ENCODE measurements at places on chromosomes 1 and 21.

DNA sequence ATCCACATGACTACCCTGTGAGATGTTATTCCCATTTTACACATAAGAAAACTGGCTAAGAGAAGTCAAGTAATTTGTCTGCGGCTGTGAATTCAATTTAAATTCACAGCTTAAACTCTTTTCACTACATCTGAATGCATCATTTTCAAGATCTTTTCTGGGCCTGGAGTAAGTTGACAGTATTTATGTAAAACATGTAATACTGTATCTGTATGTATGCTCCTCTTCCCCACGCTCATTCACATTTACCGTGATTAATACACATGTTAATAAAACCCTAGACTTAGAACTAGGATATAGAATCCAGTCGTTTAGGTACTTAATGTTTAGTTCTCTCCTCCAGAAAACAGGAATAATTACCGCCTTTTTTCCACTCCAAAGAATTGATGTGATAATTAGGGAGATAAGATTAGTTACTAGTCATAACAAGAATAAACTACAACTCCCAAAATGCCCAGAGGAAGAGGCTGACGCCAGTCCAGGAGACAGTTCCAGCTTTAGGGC is 442 bp upstream of the PPP1R12B start:
- DNase-seq: no peak

GRCh38 chr1:227459326-227459841 is 104.0 kb upstream of the ZNF678 start:
- DNase-seq: no peak

- DNase-seq: no peak
These were observed 60.2 kb downstream of the PACC1 start for GRCh38 chr1:212354464-212354863.

- DNase-seq: no peak
These were observed 77.4 kb upstream of the BMP8A start for GRCh38 chr1:39413902-39414528.

DNA sequence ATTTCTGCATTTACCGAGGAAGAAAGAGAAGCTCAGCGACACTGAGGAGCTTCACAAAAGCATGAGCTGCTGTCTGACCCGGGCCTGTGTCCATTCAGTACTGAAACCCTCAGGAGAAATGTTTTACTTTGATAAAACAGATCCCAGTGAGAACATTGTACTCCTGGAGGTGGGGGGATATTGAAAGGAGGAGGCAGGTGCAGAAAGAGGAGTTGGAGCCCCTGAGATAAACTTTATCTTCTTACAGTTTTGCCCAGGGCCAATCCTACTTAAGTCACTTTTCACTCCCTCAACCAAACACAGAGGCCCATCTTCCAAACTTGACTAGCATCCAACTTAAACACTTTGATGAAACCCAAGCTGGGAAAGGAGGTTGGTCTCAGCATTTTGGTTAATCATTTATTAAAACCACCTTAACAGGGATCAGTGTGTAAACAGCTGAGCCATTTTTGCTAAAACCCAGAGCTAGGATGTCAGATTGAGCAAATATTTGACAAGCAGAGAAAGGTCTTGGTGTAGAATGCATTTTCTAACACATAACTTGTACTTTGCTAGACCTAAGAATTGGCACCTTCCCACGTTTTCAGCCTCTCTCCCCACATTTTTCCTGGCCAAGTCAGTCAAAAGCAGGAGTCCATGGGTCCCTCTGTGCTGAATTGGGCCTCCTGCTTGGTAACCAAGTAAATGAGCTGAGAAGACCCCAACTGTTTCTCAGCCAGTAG is 32.5 kb upstream of the SARS1 start:
- no peak for DNase-seq

DNA sequence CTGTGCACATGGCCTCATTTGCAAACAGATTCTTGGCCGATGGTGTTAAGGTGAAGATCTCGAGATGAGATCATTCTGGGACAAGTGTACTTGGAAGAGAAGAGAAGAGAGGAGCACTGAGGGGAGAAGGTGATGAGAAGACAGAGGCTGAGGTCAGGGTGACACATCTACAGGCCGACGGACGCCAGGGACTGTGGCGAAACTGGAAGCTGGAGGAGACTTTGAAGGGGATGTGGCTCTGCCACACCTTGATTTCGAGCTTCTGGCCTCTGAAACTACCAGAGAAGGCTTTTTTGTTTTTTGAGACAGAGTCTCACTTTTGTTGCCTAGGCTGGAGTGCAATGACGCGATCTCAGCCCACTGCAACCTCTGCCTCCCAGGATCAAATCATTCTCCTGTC is 137.5 kb upstream of the TMEM51 start:
- DNase-seq: no peak

DNA sequence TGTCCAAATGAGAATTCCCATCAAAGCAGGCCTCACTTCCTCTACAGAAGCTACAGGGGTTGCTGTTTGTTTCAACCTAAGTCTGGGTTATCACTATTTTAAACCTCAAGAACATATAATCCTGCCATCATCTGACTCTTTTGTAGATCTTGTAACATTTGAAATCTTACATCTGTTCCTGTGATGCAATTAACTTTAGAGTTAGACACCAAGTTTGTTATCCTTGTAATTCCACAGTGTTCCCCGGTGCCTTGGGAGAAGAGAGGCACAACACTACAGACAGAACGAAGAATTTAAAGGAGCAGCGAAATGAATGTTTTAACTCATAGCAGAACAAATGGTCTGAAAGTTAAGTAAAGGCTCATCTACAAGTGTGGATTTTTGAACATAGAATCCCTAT is 116.1 kb downstream of the UCHL5 start:
- DNase-seq: no peak

DNA sequence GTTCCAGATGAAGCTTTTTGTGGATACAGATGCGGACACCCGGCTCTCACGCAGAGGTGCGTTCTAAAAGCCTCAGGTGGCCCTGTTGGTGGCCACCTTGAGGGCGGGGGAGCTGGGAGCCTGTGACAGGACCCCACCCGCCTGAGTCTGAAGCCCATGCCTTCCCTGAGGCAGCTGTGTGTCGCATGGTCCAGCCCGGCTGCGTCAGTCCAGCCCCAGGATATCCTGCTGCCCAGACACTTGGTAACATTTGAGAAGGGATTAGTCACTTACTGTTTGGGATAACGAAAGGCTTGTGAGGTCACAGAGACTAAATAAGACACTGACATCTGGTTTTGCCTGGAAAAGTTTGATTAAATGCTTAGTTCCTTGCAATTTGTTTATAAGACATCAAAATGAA is 68.9 kb downstream of the UCK2 start:
- no peak for DNase-seq

- no peak for DNase-seq
These were observed 35.5 kb downstream of the USH2A start for GRCh38 chr1:216387782-216388181.

- DNase-seq: no peak
These were observed 51.4 kb downstream of the TNFSF18 start for GRCh38 chr1:172999349-172999748.

GRCh38 chr1:157170677-157171515 is 32.7 kb upstream of the ETV3 start:
- DNase-seq: peak; percentile 44

DNA sequence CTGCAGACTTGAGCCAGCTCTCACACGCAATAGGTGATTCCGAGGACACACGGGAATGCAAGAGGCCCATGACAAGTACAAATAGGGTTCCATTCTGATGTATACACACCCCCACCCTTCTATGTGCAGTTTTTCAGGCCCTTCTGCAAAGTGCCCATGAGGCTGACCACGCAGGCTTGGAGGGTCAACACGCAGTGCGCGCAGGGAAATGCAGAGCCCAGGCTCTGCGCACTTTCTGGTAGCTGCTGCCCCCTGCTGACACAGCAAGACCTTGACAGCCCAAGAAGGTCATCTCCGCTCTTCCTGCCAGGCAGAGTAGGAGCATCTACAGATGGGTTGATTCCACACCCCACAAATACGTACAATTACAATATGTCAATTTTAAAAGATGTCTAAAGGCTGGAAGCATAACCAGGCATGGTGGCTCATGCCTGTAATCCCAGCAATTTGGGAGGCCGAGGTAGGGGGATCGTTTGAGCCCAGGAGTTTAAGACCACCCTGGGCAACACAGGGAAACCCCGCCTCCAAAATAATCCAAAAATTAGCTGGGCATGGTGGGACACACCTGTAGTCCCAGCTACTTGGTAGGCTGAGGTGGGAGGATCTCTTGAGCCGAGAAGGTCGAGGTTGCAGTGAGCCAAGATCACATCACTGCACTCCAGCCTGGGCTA is 18.5 kb downstream of the SH3BP5L start:
- DNase-seq: peak; percentile 51

- DNase-seq: no peak
These were observed 19.6 kb downstream of the MTX1 start for GRCh38 chr1:155228096-155228427.

DNA sequence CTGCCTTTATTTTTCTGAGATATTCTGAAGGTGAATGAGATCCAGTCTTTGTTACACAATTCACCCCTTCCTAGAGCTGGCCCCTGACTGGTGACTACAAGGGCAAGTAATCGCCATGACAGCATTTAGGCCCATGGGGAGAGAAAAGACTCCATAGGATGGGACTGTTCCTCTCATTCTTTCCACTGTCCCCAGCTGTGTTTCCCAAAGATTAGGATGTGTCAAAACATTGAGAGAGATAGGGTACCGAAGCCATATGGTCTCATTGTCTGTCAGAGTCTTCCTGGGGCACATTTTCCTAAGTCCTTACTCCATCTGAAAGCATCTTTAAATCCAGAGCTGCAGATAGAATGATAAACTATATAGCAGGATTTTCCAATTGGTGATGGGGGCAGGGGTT is 423.5 kb downstream of the OMA1 start:
- DNase-seq: no peak

DNA sequence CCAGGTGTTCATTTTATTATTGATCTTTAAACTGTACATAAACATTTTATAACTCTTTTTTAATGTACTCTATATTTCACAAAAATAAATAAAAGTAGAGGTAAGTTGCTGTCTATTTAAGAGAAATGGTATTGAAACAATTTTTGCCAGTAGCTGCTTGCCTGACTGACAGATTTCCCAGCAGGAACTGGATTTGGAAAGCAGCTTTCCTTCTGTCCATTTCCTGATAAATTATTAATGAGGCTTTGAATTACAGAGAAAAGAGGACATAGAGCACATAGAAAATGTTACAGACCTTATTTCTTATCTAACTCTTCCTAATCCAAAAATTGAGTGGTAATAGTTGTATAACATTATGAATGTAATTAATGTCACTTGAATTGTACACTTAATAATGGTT is 79.7 kb upstream of the BCL10 start:
- DNase-seq: no peak
